ENCODE measurements at places on chromosomes 7 and 10. TPM values are rescaled to one million over a fixed set of nuclear protein-coding genes. Genes with fewer than 3 reads are reported as not detected.

GRCh38 chr7:156703209-156703608, 62.6 kb downstream of the RNF32 start:
- H3K27ac ChIP-seq, result no peak overlapping the region
- no peaks in the 10 kb centered on the region for H3K27me3 ChIP-seq
- no peaks in the 10 kb centered on the region for H3K36me3 ChIP-seq
- no peaks in the 10 kb centered on the region for H3K4me1 ChIP-seq
- DNase-seq, result no peak
- no peak overlapping the region for H3K4me3 ChIP-seq

GRCh38 chr7:92763636-92764423, 72.5 kb downstream of the CDK6 start:
- H3K27ac ChIP-seq, result no peak overlapping the region
- H3K4me3 ChIP-seq, result no peak overlapping the region
- DNase-seq, result no peak
- H3K4me1 ChIP-seq, result no peaks in the 10 kb centered on the region

GRCh38 chr10:88889559-88890337, 9.7 kb downstream of the STAMBPL1 start:
- H3K4me3 ChIP-seq, result no peak overlapping the region
- H3K36me3 ChIP-seq, result no peaks in the 10 kb centered on the region
- H3K27me3 ChIP-seq, result no peaks in the 10 kb centered on the region
- no peak for DNase-seq

ACBD7 gene
- total RNA-seq, result 0.78 TPM

DNA sequence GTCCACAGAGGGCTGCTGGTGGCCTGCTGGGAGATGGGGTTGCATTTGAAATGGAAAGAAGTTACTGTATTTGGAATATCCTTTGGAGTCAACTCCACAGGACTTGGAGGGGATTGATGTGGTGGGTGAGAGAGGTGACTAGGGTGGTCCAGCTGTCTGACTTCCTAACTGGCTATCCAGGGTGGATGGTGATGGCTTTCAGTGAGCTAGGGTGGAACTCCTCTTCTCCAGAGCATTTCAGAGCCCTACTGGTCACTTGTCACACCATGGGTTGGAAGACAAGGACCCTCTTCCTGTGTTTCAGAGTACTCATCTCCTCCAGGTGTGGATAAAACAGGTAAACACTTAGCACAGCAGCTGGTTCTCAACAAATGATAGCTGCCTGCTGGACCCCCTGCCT, 3.3 kb upstream of the ADAMTS14 start:
- no peak overlapping the region for H3K27ac ChIP-seq
- no peak overlapping the region for H3K4me3 ChIP-seq
- peaks cover 4% of the 10 kb centered on the region for H3K4me1 ChIP-seq
- H3K36me3 ChIP-seq, result no peaks in the 10 kb centered on the region
- DNase-seq, result no peak

MEOX2 gene
- 1.5 TPM for total RNA-seq

- no peak overlapping the region for H3K4me3 ChIP-seq
- H3K27me3 ChIP-seq, result no peaks in the 10 kb centered on the region
- H3K4me1 ChIP-seq, result peaks cover 2% of the 10 kb centered on the region
- DNase-seq, result no peak
- no peaks in the 10 kb centered on the region for H3K36me3 ChIP-seq
- no peak overlapping the region for H3K27ac ChIP-seq
Measured at GRCh38 chr10:65894961-65895360, 1030.9 kb upstream of the LRRTM3 start.

TAS2R4 gene
- total RNA-seq, result 1.8 TPM

GRCh38 chr7:155885167-155886155, 73.2 kb upstream of the SHH start:
- H3K36me3 ChIP-seq, result no peaks in the 10 kb centered on the region
- H3K27me3 ChIP-seq, result no peaks in the 10 kb centered on the region
- no peak for DNase-seq

DNA sequence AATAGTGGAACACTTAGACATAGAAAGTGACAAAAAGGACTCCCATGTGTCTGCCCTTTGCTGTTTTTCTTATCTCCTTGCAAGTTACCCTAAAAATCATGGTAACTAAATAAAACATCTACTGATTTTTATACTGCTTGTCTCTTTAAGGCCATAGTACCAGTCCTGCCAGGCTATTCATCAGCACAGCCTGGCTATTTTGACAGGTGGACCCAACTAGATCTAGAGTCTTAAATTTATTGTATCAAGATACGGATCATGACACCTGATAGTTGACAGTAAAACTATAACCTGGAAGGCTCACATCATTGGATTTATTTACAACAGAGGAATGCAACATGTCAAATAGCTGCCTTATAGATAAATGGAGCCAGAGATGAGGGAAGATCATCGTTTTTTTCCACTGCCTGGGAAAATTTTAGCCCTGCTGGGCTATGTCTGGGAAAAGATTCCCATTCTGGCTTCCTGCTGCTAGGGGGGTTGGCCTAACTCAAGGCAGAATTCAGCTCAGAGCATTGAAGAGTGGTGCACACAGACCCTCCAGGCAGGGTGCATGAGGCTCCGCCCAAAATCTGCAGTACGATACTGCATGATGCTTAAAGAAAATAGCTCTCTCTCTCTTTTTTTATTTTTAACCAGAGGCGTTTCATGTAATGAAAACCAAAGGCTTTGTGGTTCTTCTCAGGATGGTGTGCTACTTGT, 292.0 kb upstream of the FZD8 start:
- H3K27ac ChIP-seq, result no peak overlapping the region
- no peak overlapping the region for H3K4me3 ChIP-seq
- no peaks in the 10 kb centered on the region for H3K4me1 ChIP-seq
- H3K36me3 ChIP-seq, result no peaks in the 10 kb centered on the region

DNA sequence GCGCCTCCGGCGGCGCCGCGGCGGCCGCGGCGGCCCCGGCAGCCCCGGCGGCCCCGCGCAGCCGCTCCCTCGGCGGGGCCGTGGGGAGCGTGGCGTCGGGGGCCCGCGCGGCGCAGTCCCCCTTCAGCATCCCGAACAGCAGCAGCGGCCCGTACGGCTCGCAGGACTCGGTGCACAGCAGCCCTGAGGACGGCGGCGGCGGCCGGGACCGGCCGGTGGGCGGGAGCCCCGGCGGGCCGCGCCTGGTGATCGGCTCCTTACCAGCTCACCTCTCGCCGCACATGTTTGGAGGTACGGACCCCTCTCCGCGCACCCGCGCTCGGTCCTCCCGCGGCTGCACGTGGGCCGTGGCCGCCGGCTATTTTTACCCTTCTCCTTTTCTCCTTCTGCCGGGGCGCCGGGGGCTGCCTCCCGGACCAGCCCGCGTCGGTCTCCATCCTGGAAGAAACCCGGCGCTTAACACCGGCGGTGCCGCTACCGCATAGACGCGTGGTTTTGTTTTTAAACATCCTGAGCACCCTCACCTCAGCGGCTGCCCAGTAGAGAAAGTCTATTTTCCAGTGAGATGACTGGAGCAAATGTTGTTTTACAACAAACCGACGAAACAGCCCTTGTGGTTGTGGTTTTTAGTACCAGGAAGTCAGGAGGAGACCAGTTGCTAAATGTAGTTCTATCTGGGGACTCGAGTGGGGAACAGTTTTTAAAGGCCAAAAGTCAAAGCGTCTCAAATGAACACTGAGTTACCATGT, 1.3 kb downstream of the ZNRF2 start:
- DNase-seq, result peak; percentile 57
- H3K27ac ChIP-seq, result peak overlapping the region; percentile 99
- no peaks in the 10 kb centered on the region for H3K27me3 ChIP-seq
- H3K4me1 ChIP-seq, result no peaks in the 10 kb centered on the region
- no peaks in the 10 kb centered on the region for H3K36me3 ChIP-seq

GRCh38 chr7:114354306-114354705, 60.3 kb upstream of the FOXP2 start:
- no peak overlapping the region for H3K27ac ChIP-seq
- no peak for DNase-seq
- H3K4me3 ChIP-seq, result no peak overlapping the region
- H3K27me3 ChIP-seq, result no peaks in the 10 kb centered on the region
- H3K36me3 ChIP-seq, result no peaks in the 10 kb centered on the region

GRCh38 chr7:149742075-149742701, 31.2 kb downstream of the ZNF467 start:
- no peaks in the 10 kb centered on the region for H3K4me1 ChIP-seq
- H3K4me3 ChIP-seq, result no peak overlapping the region
- peak; percentile 71 for DNase-seq
- no peaks in the 10 kb centered on the region for H3K27me3 ChIP-seq

RFC2 gene
- total RNA-seq, result 12.0 TPM

DNA sequence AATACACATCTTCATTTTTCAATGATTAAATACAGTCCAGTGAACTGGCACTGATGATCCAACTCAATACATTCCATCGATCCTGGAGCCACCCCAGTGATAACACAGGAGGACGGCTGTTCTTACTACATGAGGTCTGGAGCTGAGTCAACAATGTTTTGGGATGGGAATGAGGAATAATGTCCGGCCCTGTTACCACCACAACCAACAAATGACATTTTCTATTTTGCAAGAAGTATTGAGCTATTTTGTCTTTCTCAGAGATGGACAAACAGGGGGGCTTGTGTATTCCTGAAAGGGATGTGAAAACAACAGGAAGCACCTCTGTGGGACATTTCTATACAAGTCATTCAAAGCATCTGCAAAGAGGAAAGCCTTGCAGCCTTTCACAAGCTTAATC, 249.2 kb downstream of the PARD3 start:
- H3K27me3 ChIP-seq, result no peaks in the 10 kb centered on the region
- no peak for DNase-seq
- H3K4me1 ChIP-seq, result peaks cover 2% of the 10 kb centered on the region
- no peaks in the 10 kb centered on the region for H3K36me3 ChIP-seq
- no peak overlapping the region for H3K4me3 ChIP-seq
- H3K27ac ChIP-seq, result no peak overlapping the region
